T-cell (primary cell): ENCODE measurements at places on chromosomes 13 and 19. TPM values are rescaled to one million over a fixed set of nuclear protein-coding genes. Genes with fewer than 3 reads are reported as not detected.

Gene SIX5
- 1.5 TPM for total RNA-seq

Gene SH2D3A
- 68.8 TPM for total RNA-seq

Gene IL11
- total RNA-seq = 0.53 TPM

Gene GZMM
- total RNA-seq = 91.0 TPM

Gene ZFP28
- total RNA-seq = 9.8 TPM

Gene CKM
- not detected for total RNA-seq

Gene GJB2
- total RNA-seq = not detected

Gene FAM124A
- total RNA-seq = not detected

Gene TNFSF9
- 1.5 TPM for total RNA-seq

Gene LGI4
- 1.1 TPM for total RNA-seq

Gene CYP4F12
- total RNA-seq = 0.48 TPM

- no peak overlapping the region for H3K4me3 ChIP-seq
- DNase-seq = no peak
- no peak overlapping the region for H3K27ac ChIP-seq
- H3K27me3 ChIP-seq = no peaks in the 10 kb centered on the region
These were observed 6.3 kb upstream of the FDX2 start for GRCh38 chr19:10321874-10322835.

- no peaks in the 10 kb centered on the region for H3K36me3 ChIP-seq
- H3K4me3 ChIP-seq = no peak overlapping the region
- H3K4me1 ChIP-seq = no peaks in the 10 kb centered on the region
- no peak overlapping the region for H3K27ac ChIP-seq
- peaks cover 38% of the 10 kb centered on the region for H3K27me3 ChIP-seq
These were observed 22.5 kb downstream of the PABPC3 start for GRCh38 chr13:25118378-25118905.

- H3K27me3 ChIP-seq = no peaks in the 10 kb centered on the region
- no peak overlapping the region for H3K27ac ChIP-seq
These were observed 1390.7 kb downstream of the SLITRK5 start for GRCh38 chr13:89061821-89062220.

- peaks cover 24% of the 10 kb centered on the region for H3K4me1 ChIP-seq
- H3K36me3 ChIP-seq = no peaks in the 10 kb centered on the region
- no peaks in the 10 kb centered on the region for H3K27me3 ChIP-seq
- DNase-seq = peak; percentile 47
These were observed 12.4 kb downstream of the TMEM272 start for GRCh38 chr13:51832471-51833152.

DNA sequence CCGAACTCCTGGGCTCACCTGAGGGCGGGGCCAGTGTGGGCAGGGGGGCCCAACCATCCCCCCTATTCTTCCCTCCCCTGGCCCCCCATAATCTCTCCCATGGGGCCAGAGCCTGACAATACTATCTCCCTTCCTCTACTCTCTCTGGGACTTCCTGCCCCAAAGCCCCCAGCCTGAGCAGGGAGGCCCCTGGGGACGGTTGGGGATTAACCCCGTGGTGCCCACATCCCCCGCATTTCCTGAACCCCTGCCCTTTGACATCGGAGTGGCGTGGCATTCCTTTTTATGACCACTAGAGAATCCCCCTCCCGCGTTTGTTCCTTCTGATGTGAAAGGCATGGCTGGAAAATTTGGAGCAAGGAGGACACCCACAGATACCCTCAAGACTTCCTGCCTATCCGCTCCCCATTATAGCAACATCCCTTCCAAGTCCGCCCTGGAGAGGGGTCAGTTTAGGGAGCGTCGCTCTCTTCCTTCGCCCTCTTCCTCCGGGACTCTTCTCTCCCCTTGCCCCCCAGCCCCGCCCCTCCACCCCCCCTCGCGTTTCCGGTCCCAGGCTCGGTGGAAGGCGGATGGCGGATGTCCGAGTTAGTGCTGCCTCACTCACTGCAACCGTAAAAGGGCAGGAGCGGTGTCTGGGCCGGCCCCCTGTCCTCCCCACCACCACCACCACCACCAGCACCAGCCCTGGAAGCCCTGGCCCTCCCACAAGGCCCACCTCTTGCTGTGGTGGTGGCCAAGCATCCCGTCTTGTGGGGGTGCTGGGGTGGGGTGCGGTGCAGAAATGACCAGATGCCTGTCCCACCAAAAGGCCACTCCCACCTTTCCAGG is 1.8 kb downstream of the VASP start:
- peaks cover 73% of the 10 kb centered on the region for H3K4me1 ChIP-seq
- no peaks in the 10 kb centered on the region for H3K27me3 ChIP-seq
- H3K36me3 ChIP-seq = no peaks in the 10 kb centered on the region
- peak overlapping the region; percentile 96 for H3K4me3 ChIP-seq
- H3K27ac ChIP-seq = peak overlapping the region; percentile 75
- DNase-seq = no peak

- H3K27me3 ChIP-seq = no peaks in the 10 kb centered on the region
- H3K27ac ChIP-seq = no peak overlapping the region
- peaks cover 12% of the 10 kb centered on the region for H3K36me3 ChIP-seq
- H3K4me1 ChIP-seq = peaks cover 60% of the 10 kb centered on the region
- no peak for DNase-seq
- H3K4me3 ChIP-seq = no peak overlapping the region
These were observed 157.7 kb downstream of the KDM4B start for GRCh38 chr19:5126498-5127223.

DNA sequence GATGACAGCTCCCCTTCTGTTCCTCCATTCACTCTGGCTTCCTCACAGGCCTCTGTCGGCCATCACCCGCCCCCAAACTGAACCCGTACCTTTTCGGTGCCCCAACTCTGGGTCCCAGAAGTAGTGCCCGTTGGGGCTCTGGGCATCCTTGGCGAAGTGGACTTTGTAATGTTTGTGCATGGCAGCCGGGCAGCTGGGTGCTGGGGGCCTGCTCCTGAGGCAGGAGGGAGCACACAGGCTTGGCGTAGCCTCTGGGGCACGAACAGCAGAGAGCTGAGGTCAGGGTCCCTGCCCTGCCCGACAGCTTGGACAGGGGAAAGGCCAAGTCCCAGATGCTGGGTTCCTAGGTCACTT is 834 bp downstream of the NKPD1 start:
- peaks cover 50% of the 10 kb centered on the region for H3K27me3 ChIP-seq
- no peaks in the 10 kb centered on the region for H3K36me3 ChIP-seq
- H3K4me1 ChIP-seq = peaks cover 26% of the 10 kb centered on the region
- DNase-seq = no peak

GRCh38 chr13:101514695-101515275 is 62.3 kb downstream of the ITGBL1 start:
- H3K27ac ChIP-seq = no peak overlapping the region
- no peaks in the 10 kb centered on the region for H3K4me1 ChIP-seq
- H3K4me3 ChIP-seq = no peak overlapping the region
- H3K27me3 ChIP-seq = no peaks in the 10 kb centered on the region
- DNase-seq = no peak

GRCh38 chr13:40031031-40031430 is 375.6 kb downstream of the COG6 start:
- no peaks in the 10 kb centered on the region for H3K27me3 ChIP-seq
- no peak for DNase-seq
- H3K36me3 ChIP-seq = no peaks in the 10 kb centered on the region
- no peak overlapping the region for H3K27ac ChIP-seq
- H3K4me1 ChIP-seq = peaks cover 8% of the 10 kb centered on the region

DNA sequence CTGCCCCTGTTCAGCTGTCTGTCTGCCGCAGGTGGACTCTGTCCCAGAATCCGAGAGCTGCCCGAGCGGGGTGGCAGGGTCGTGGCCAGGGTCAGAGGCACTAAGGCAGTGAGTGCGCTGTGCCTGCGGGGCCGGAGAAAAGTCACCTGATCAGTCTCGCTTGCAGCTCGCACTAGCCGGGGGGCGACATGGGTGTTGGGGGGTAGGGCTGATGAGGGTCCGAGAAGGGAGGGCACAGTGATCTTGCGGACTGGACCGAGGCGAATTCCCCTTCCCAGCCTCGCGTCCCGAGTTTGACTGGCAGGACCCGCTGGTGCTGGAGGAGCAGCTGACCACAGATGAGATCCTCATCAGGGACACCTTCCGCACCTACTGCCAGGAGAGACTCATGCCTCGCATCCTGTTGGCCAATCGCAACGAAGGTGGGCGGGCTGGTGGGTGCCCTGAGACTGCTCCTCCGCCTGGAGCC is 627 bp downstream of the GCDH start:
- H3K4me3 ChIP-seq = peak overlapping the region; percentile 82
- H3K4me1 ChIP-seq = peaks cover 10% of the 10 kb centered on the region
- DNase-seq = no peak
- H3K36me3 ChIP-seq = peaks cover 24% of the 10 kb centered on the region
- H3K27me3 ChIP-seq = no peaks in the 10 kb centered on the region
- H3K27ac ChIP-seq = peak overlapping the region; percentile 63

DNA sequence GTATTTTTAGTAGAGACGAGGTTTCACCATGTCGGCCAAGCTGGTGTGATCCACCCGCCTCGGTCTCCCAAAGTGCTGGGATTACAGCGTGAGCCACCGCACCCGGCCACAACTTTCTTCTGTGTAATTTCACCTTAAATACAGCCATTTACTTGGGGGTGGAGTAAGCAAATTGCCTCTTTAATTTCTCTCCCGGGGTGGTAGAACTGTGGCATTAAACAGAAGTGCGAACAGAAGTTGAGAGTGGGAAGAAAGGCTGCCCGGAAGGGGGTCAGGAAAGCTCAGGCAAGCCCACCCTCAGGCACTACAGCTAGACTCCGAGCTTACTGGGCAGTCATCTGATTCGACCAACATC is 475 bp upstream of the DNAJC15 start:
- H3K4me3 ChIP-seq = peak overlapping the region; percentile 86
- no peak for DNase-seq
- no peaks in the 10 kb centered on the region for H3K4me1 ChIP-seq
- H3K27ac ChIP-seq = peak overlapping the region; percentile 76
- no peaks in the 10 kb centered on the region for H3K27me3 ChIP-seq

GRCh38 chr13:47903836-47904235 is 97.2 kb downstream of the SUCLA2 start:
- H3K4me3 ChIP-seq = no peak overlapping the region
- DNase-seq = no peak
- no peaks in the 10 kb centered on the region for H3K4me1 ChIP-seq
- H3K27me3 ChIP-seq = no peaks in the 10 kb centered on the region

DNA sequence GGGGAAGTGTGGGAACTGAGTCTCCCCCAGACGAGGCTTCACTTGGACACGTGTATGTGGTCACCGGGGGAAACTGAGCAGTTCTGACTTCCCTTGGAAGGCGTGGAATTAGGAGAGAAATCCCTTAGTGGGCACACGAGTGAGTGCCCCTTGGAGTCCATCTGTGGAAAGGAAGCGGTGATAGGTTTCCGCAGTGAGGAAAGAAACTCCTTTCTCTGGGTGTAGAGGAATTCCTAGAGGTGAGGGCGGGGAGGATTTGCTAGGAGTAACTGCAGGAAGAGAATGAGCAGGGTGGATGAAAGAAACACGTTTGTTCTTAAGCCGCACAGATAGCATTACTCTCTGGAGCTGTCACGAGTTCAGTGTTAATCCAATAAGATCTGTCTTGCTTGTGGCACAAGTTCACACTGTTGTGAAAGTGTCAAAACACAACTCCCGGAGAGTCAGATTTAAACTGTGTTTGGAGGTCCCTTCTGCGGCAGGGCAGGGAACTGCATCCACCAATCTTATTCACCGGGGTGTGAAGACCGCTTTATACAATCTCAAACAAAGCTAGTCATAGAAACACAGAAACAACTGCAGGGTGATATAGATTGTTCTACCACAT is 1.2 kb downstream of the KL start:
- peak overlapping the region; percentile 18 for H3K4me3 ChIP-seq
- H3K27me3 ChIP-seq = peaks cover 38% of the 10 kb centered on the region
- no peaks in the 10 kb centered on the region for H3K36me3 ChIP-seq
- no peak for DNase-seq

DNA sequence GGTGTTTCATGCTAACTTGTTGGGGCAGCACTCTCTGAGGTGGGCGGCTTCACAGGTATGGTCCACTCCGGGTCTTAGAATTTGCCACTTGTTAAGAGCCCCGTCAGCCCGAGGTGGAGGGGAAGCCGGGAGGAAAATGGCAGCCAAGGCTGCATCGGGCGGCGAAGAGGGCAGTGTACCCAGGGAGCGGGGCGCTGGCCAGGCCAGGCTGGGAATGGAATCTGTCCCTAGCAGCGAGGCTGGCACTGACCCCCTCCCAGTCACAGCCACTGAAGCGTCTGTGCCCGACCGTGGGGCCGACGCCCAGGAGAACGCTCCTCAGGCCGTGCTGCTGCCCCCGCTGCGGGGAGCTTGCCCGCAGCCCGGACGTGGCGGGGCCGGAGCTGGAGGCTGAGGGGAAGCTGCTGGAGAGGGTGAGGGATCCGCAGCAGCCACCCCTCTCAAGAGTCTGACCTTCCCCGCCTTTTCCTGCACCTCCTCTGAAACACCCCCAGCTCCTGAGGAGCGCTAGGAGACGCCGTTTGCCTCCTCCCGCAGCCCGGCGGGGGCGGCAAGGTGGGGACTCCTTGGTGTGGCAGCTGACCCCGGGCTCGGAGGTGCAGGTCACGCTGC is 313.8 kb upstream of the SPRY2 start:
- H3K36me3 ChIP-seq = no peaks in the 10 kb centered on the region
- no peak overlapping the region for H3K27ac ChIP-seq
- H3K27me3 ChIP-seq = no peaks in the 10 kb centered on the region
- no peak for DNase-seq
- H3K4me3 ChIP-seq = no peak overlapping the region
- H3K4me1 ChIP-seq = no peaks in the 10 kb centered on the region

- DNase-seq = no peak
- H3K36me3 ChIP-seq = no peaks in the 10 kb centered on the region
- peak overlapping the region; percentile 99 for H3K27ac ChIP-seq
- peaks cover 29% of the 10 kb centered on the region for H3K4me1 ChIP-seq
- peak overlapping the region; percentile 74 for H3K4me3 ChIP-seq
These were observed 257.5 kb upstream of the STARD13 start for GRCh38 chr13:33543089-33543459.

GRCh38 chr13:45113233-45114224 is 6.8 kb upstream of the GTF2F2 start:
- H3K27me3 ChIP-seq = peaks cover 3% of the 10 kb centered on the region
- no peaks in the 10 kb centered on the region for H3K4me1 ChIP-seq

GRCh38 chr13:39893808-39894207 is 238.3 kb downstream of the COG6 start:
- H3K27me3 ChIP-seq = no peaks in the 10 kb centered on the region
- no peak overlapping the region for H3K4me3 ChIP-seq
- H3K36me3 ChIP-seq = no peaks in the 10 kb centered on the region
- H3K4me1 ChIP-seq = peaks cover 15% of the 10 kb centered on the region
- no peak for DNase-seq
- H3K27ac ChIP-seq = no peak overlapping the region

DNA sequence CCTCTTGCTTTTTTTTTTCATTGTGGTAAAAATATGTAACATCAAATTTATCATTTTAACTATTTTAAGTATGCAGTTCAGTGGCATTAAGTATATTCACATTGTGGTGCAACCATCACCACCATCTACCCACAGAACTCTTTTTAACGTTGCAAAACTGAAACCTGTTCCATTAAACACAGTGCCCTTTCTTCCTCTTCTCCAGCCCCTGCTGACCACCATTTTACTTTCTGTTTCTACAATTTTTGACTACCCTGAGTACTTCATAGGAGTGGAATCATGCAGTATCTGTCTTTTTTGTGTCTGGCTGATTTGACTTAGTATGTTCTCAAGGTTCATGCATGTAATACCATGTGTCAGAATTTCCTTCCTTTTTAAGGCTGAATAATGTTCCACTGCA is 153.1 kb downstream of the FGF9 start:
- no peaks in the 10 kb centered on the region for H3K4me1 ChIP-seq
- no peak overlapping the region for H3K27ac ChIP-seq
- H3K4me3 ChIP-seq = no peak overlapping the region

GRCh38 chr13:98504371-98504963 is 72.4 kb downstream of the STK24 start:
- no peak overlapping the region for H3K4me3 ChIP-seq
- H3K4me1 ChIP-seq = peaks cover 16% of the 10 kb centered on the region
- DNase-seq = no peak
- H3K27me3 ChIP-seq = no peaks in the 10 kb centered on the region
- peaks cover 17% of the 10 kb centered on the region for H3K36me3 ChIP-seq
